ENCODE measurements at places on chromosomes 5 and 9. TPM values are rescaled to one million over a fixed set of nuclear protein-coding genes. Genes with fewer than 3 reads are reported as not detected.

The FAM151B gene
- not detected for total RNA-seq

The IL13 gene
- total RNA-seq = 6.5 TPM

DNA sequence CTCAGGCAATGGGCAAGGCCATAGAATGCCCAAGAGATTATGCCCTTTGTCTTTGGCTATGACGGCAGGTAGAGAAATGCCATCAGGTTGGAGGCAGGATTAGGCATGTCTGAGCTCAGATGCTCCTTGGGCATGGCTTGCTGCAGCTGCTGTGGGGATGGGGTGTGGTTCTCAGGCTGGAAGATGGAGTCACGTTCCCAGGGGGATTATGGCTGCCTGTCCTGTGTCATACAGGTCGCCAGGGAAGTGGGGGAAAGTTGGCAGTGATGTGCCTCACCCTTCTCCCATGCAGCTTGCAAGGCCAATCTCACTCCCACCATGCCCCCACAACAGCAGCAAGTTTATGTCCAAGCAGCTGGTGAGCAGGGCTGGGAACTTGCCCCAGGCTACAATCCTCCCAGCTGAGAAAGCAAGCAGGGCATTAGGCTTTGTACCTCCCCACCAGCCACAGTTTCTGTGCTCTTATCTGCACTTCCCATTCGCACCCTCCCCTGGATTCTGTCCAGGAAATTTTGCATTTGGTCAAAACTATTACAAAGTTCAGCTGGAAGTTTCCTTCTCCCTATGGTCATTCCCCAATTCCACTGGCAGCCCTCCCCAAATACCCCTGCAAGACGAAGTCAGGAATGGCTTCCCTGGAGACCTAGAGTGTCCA lies 1788.0 kb upstream of the NUDT12 start:
- DNase-seq = no peak

The NUTM2F gene
- not detected for total RNA-seq

The TEX48 gene
- 0.65 TPM for total RNA-seq

The LNPEP gene
- total RNA-seq = 51.2 TPM

The MARVELD2 gene
- total RNA-seq = 0.60 TPM
